Hematopoietic multipotent progenitor cell (in vitro differentiated cells): ENCODE measurements at places on chromosomes 5 and 9.

DNA sequence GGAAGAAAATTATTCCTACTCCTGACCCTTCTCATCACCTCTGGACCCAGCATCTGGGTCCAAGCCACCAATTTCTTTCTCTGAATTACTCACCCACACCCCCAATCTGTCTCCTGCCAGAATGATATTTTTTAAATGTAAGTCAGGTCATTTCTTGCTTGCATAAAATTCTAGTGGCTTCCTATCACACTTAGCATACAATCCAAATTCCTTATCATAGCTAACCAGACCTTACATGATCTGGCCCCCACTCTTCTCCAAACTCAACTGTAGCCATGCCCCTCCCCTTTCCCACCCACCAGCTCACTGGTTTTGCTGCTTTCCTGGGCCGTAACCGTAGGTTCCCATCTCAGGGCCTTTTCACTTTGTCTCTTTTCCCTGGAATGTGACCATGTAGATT, 15.2 kb downstream of the HTR4 start:
- DNase-seq: no peak

DNA sequence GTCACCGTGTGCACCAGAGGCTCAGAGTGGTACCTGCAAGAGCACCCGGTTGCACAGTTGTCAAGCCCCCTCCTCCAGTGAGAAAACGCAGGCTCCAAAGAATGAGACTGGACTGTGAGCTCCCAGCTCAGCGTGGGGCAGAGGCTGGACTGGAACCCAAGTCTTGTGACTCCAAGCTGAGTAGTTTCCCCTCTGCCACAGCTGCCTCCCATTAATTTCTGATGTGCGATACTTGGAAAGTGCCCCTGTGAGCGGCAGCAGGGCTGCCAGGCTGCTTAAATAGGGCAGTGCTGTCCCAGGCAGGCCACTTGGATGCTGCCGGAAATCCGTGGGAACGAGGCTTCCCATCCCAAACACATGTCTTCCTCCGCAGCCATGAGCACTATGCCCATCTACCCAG, 62.2 kb upstream of the ANGPTL2 start:
- DNase-seq: no peak

- no peak for DNase-seq
Observed at GRCh38 chr9:85368781-85369180, 373.0 kb downstream of the AGTPBP1 start.

GRCh38 chr9:123335193-123335985, 20.6 kb upstream of the CRB2 start:
- DNase-seq: no peak

DNA sequence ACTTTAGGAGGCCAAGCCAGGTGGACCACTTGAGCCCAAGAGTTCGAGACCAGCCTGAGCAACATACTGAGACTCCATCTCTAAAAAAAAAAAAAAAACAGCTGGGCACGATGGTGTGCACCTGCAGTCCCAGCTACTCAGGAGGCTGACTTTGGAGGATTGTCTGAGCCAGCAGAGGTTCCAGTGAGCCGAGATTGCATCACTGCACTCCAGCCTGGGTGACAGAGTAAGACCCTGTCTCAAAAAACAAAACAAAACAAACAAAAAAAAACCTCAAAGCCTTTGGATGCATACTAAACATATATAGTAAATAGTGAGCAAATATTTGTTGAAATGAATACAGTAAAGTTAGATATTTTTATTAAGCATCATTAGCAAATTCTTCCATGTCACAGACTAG, 5.3 kb downstream of the SLC35D2 start:
- DNase-seq: no peak
